Activated CD4-positive, alpha-beta T cell treated with anti-CD3 and anti-CD28 coated beads, Interleukin-2, amount 10 ng/mL, durations not matched to agents 7 days and 5 days (primary cell): ENCODE measurements at places on chromosomes 1 and 21.

- no peak for DNase-seq
- peaks cover 2% of the 10 kb centered on the region for H3K4me1 ChIP-seq
- H3K27ac ChIP-seq: no peak overlapping the region
- H3K36me3 ChIP-seq: no peaks in the 10 kb centered on the region
These were observed 16.8 kb downstream of the TNFSF4 start for GRCh38 chr1:173190101-173190936.

DNA sequence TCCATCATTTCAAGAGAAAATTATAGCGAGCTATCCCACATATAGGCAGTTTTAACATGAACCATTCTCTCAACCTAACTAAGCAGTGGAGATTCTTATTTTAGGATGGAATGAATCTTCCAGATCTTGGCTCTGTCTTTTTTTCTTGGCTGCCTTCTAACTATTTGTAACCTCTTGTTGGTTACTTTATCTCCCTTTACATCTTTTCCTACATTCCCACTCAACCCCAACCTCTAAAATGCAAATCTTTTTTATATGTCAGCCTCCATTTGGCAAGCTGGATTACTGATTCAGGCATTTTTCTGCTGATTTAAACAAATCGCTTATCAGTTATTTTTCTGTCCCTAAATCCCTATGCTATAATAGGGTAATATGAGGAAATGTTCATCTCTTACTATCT lies 46.9 kb upstream of the LHX8 start:
- no peaks in the 10 kb centered on the region for H3K36me3 ChIP-seq
- H3K27ac ChIP-seq: no peak overlapping the region
- no peaks in the 10 kb centered on the region for H3K27me3 ChIP-seq
- no peak overlapping the region for H3K4me3 ChIP-seq
- DNase-seq: no peak
- H3K4me1 ChIP-seq: no peaks in the 10 kb centered on the region

- H3K27me3 ChIP-seq: no peaks in the 10 kb centered on the region
- DNase-seq: no peak
- H3K36me3 ChIP-seq: no peaks in the 10 kb centered on the region
- H3K27ac ChIP-seq: no peak overlapping the region
- no peaks in the 10 kb centered on the region for H3K4me1 ChIP-seq
These were observed 703.1 kb downstream of the ADGRL2 start for GRCh38 chr1:82503822-82504221.

GRCh38 chr1:82903626-82904025 lies 1095.3 kb downstream of the TTLL7 start:
- H3K27me3 ChIP-seq: peaks cover 1% of the 10 kb centered on the region
- no peak overlapping the region for H3K4me3 ChIP-seq
- no peaks in the 10 kb centered on the region for H3K36me3 ChIP-seq
- DNase-seq: no peak

DNA sequence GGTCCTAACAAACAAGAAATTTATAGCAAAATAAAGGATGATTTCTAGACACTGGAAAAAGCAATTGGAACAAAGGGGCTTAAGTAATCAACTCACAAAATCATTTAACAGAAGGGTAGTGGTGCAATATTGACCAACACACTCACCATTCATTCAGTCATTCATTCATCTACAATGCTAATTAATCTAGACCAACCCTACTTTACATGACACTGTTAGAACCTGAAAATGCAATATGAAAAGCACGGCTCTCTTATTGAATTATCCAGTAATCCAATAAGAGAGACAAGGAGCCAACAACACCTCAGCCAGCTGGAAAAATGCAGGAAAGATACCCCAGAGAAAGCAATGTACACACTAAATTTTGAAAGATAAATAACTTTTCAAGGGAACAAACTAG lies 310.8 kb upstream of the NR5A2 start:
- no peak for DNase-seq
- H3K27ac ChIP-seq: no peak overlapping the region
- H3K4me3 ChIP-seq: no peak overlapping the region
- no peaks in the 10 kb centered on the region for H3K36me3 ChIP-seq
- no peaks in the 10 kb centered on the region for H3K4me1 ChIP-seq

DNA sequence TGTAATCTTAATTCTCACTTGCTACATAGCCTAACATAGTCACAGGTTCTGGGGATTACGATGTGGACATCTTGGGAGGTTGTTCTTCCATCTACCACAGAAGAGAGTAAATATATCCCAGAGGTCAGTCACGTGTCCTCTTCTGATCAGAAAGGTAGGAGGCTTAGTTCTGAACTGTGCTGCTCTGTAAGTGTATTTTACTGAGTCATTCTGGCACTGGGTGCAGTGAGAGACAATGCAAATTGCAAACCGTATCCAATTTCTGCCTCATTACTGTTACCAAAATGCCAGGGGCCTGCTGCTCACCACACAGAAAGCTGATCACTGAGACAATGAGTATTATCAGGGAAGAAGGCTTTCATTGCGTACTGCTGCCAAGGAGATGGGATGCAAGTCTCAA lies 104.0 kb downstream of the GABPA start:
- no peaks in the 10 kb centered on the region for H3K36me3 ChIP-seq
- no peak for DNase-seq
- no peak overlapping the region for H3K27ac ChIP-seq

DNA sequence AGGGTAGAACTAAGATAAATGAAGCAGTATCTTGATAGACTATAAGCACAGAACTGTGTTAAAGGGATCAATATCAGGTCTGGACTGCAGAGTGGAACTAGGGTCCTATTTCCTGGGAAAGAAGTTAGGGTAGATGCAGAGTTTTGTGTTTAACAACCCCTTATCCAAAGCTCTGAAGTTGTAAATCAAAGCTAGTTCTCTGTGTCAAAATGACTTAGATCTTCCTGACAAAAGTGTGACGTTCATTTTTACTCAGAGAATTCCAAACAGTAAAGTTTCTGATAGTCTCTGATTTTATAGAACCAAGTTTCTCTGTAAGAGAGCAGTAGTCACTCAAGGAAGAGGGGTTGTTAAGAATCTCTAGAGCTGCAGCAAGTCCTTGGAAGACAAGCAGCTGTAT lies 8.3 kb downstream of the NUCKS1 start:
- H3K4me3 ChIP-seq: no peak overlapping the region
- H3K36me3 ChIP-seq: peaks cover 23% of the 10 kb centered on the region
- H3K27ac ChIP-seq: no peak overlapping the region
- H3K27me3 ChIP-seq: no peaks in the 10 kb centered on the region
- no peak for DNase-seq
